ELF-1 (cell line): ENCODE measurements at places on chromosomes 12 and 14.

DNA sequence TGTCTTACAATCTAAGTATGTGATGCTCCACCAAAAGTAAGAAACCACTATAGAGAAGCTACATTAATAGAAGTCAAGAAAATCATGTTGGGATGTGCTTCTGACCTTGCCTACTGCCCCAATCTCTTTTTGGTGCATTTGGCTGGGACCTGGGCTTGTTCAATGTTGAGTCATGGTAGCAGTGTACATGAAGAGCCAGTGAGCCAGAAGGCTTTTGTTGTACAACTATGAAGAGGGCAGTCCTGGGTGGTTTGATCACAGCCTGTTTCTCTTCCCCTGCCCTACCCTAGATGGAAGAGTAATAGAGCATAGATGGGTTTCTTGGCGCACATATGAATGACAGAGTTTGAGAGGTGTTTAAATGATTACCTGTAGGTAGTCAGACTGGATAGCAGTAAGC, 56.4 kb downstream of the UBR7 start:
- no peak for DNase-seq

DNA sequence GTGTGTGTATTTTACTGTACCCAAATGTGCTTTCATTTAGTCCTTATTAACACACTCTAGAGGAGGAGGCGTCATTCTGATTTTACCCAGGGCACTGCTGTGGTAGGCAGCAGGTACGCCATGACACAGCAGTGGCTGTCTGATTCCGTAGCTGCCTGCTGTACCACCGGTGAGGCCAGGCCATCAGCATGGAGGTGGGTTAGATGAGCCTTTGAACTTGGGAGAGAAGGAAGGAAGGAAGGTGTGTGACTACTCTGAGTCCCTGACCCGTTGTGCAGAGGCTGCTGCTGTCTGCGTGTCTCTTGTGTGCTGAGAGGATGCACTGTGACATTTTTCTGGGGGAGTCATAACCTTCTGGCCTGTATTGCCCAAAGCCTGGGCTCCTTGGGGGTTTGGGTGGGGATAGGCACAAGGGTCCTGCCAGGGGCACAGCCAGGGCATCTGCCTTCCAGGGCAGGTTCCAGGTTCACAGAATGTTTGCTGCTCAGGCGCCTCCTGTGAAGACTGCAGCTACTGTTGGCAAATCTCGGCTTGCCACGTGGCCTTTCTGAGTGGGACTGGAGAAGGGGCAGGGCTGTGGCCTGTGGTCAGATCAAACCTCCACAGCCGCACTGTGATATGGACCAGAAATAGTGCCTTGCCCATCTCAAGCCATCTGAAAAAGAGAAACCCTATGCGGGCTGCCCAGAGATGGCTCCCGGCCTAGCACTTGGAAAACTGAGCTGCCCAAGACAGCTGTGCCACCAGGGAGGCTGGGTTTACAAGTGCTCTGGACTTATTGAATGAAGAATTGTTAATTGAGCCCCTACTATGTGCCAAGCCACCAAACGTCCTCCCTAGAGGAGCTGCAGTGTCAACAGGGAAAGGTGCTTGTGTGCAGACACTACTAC, 47.1 kb downstream of the MLXIP start:
- DNase-seq: no peak

DNA sequence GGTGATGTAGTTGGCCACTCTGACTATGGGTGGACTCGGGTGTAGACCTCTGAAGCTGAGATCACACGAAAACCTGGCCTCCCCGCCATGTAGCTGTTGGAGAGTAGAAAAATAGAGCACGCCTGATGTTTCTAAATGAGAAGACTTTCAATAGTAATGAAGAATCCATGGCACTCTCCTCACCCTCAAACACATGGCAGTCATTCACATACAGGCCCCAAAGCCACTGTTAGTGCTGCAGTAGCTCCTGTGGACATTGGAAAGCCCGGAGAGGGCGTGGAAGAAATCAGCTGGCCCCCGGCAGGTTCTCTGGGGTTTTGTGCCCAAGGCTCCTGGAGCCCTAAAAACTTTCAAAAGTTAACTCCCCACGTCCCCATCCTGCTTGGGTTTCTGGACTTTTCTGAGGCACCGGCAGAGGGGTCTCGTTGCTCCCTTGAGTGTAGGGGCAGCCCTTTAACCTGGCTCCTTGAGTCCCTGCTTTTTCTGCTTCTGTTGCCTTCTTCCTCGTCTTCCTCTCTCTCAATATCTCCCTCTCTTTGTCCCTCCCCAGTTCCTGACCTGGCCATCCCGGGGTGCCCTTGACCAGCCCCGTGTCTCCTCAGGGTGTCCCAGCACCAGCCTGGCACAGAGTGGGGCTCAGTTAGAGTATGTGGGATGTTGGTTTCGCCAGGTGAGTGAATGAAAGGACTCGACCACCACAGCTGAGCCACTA, 8.3 kb downstream of the MEG3 start:
- no peak for DNase-seq

DNA sequence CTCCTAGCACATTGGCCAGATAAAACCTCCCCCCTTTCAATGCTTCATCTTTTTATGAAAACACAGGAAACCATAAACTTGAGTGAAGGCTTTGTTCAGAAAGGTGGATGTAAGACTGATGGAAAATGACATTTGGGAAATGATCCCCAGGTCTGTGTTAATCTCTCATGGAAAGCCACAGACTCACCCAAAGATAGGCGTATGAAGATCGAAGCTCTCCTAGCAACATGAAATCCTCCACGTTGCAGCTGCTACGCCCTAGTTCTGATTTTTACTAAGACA, 63.4 kb upstream of the PTGR2 start:
- no peak for DNase-seq

DNA sequence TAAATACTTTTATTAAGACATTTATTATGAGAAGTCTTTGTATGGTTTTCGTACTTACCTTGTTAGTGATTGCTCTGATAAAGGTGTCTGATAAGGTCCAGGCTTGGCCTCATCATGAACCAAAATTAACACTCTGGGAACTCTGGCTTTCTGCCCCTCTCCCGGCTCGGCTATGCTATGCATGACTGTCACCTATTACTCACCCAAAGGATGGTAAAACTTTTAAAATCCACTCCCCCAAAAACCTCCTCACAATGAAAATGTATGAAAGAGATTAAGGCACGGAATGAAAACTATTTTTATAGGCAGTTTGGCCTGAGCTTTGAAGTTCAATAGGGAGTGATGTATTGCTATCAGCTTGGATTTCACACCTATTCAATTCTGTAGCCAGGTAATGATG, 217.3 kb upstream of the TBX3 start:
- DNase-seq: no peak
